ENCODE measurements at places on chromosomes 1 and 21.

GRCh38 chr1:100658716-100659026 lies 60.9 kb upstream of the VCAM1 start:
- DNase-seq: no peak

DNA sequence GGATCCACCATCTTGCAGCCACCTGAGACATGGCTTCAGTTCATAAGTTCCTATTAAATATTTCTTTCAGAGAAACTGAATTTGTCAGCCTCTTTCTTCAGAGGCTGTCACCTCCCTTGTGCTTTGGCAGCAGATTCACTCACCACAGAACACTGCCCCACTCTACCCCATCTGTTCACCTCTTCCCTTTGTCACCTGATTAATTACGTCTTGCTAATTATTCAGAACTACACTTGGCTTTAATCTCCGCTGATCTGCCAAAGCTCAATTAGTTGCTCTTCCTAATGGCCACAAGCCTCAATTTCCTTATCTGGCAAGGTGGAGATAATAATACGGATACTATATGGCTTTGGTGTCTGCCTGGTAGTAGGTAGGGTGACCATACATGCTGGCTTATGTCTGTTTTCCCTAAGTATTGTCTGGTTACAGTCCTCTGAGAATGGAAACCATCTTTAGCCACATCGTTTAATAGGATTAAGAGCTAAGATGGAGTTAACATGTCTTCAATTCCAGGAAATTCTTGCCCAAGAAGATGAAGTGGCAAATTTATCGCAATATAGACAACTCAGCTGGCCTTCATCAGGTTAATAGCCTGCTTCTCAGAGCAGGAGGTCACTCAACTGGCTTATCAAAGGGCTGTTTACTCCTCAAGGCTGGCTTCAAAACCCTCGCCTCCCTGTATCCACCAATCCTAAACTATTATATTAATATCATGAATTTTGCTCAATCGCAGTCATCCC lies 58.2 kb upstream of the ADAR start:
- DNase-seq: no peak

- no peak for DNase-seq
Measured at GRCh38 chr1:248787430-248787829, 31.9 kb upstream of the LYPD8 start.

GRCh38 chr1:67759692-67760029 lies 73.6 kb downstream of the GNG12 start:
- DNase-seq: no peak

- DNase-seq: no peak
Measured at GRCh38 chr21:21971384-21971783, 973.2 kb downstream of the NCAM2 start.

- no peak for DNase-seq
Measured at GRCh38 chr1:59427155-59427554, 130.3 kb downstream of the FGGY start.

DNA sequence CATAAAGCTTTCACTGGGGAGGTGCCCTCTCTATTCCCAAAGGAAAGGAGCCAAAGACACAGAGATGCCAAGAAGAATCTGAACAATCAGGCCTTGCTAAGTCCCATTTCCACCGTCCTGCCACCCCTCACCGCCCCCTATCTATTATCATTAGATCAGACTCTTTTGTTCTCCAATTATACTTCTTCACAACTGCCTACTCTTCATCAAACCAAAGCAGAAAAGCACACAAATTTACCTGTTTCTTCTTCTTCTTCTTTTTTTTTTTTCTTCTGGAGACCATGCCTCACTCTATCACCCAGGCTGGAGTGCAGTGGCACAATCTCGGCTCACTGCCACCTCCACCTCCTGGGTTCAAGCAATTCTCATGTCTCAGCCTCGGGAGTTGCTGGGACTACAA lies 43.1 kb upstream of the ARHGEF10L start:
- no peak for DNase-seq

GRCh38 chr1:170959385-170959784 lies 24.1 kb downstream of the MROH9 start:
- DNase-seq: no peak

- DNase-seq: no peak
Measured at GRCh38 chr1:225666495-225666894, 13.6 kb upstream of the ENAH start.

Data from activated CD4-positive, alpha-beta T cell treated with anti-CD3 and anti-CD28 coated beads for 36 hours (primary cell).